ENCODE measurements at places on chromosomes 7 and 10.

- H3K4me3 ChIP-seq, result no peak overlapping the region
- H3K36me3 ChIP-seq, result no peaks in the 10 kb centered on the region
- no peak for DNase-seq
- H3K27ac ChIP-seq, result no peak overlapping the region
- H3K4me1 ChIP-seq, result no peaks in the 10 kb centered on the region
- no peaks in the 10 kb centered on the region for H3K27me3 ChIP-seq
Observed at GRCh38 chr7:158166386-158167340, 421.0 kb downstream of the PTPRN2 start.

- H3K27ac ChIP-seq, result no peak overlapping the region
- no peak overlapping the region for H3K4me3 ChIP-seq
- no peaks in the 10 kb centered on the region for H3K36me3 ChIP-seq
- H3K27me3 ChIP-seq, result no peaks in the 10 kb centered on the region
- no peaks in the 10 kb centered on the region for H3K4me1 ChIP-seq
- no peak for DNase-seq
Observed at GRCh38 chr10:9381733-9382532, 1327.4 kb downstream of the GATA3 start.

DNA sequence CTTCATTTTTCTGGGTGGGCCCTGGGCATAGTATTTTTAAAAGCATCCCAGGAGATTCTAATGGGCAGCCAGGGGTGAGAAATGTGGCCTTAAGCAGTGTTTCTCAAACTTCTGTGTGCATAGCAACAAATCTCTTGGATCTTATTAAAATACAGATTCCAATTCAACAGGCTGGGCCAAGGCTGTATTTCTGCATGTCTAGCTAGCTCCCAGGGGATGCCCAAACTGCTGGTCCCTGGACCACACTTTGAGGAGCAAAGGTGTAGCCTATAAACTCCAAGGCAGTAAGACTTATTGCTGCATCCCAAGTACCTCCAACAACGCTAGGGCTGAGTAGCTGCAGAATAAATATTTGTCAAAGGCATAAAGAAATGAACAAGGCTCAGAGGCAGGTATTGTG lies 292.9 kb upstream of the ZMIZ1 start:
- H3K27ac ChIP-seq, result peak overlapping the region; percentile 50
- H3K4me3 ChIP-seq, result no peak overlapping the region
- peaks cover 48% of the 10 kb centered on the region for H3K4me1 ChIP-seq
- DNase-seq, result no peak

GRCh38 chr10:52071814-52072213 lies 242.3 kb upstream of the DKK1 start:
- no peak overlapping the region for H3K27ac ChIP-seq
- no peaks in the 10 kb centered on the region for H3K36me3 ChIP-seq
- DNase-seq, result no peak
- no peaks in the 10 kb centered on the region for H3K4me1 ChIP-seq
- no peak overlapping the region for H3K4me3 ChIP-seq

DNA sequence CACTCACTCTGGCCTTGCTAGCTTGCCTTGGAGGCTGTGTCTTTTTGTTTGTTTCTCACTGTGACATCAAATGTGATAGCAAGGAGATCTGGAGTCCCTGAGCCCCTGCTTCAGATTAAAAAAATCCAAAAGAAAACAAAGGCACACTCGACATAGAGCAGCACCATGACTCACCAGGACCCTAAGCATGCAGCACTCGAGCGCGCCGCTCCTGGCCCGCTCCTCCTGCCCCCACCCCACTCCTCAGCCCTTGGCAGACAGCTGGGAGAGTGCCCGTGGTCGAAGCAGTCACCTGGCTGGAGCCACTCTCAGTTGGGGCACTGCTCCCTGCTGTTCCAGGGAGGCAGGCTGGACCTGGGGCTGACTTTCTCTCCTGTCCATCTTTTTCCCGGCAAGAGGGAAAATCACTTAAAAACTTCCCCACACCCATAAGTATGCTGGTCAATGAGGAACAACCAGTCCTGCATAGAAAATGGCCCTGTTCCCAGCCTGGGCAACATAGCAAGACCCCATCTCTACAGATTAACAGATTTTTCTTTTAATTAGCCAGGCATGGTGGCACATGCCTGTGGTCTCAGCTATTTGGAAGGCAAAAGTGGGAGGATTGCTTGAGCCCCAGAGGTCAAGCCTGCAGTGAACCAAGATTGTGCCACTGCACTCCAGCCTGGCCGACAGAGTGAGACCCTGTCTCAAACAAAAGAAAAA lies 128.4 kb downstream of the PAXIP1 start:
- no peak overlapping the region for H3K4me3 ChIP-seq
- no peaks in the 10 kb centered on the region for H3K36me3 ChIP-seq
- H3K4me1 ChIP-seq, result no peaks in the 10 kb centered on the region

All from esophagus squamous epithelium (tissue), 5 donors.